Lung (tissue), 17 donors: ENCODE measurements at places on chromosomes 12 and 14. TPM values are rescaled to one million over a fixed set of nuclear protein-coding genes. Genes with fewer than 3 reads are reported as not detected.

The ABCC9 gene
- 12.7 TPM for total RNA-seq

The HAL gene
- total RNA-seq: 2.3 TPM

The SBNO1 gene
- total RNA-seq: 23.2 TPM

The RGS6 gene
- 0.34 TPM for total RNA-seq

The HOXC10 gene
- not detected for total RNA-seq

The OR8S1 gene
- not detected for total RNA-seq

The HOXC9 gene
- not detected for total RNA-seq

The PROX2 gene
- total RNA-seq: 0.09 TPM
